ENCODE measurements at places on chromosomes 13 and 19.

DNA sequence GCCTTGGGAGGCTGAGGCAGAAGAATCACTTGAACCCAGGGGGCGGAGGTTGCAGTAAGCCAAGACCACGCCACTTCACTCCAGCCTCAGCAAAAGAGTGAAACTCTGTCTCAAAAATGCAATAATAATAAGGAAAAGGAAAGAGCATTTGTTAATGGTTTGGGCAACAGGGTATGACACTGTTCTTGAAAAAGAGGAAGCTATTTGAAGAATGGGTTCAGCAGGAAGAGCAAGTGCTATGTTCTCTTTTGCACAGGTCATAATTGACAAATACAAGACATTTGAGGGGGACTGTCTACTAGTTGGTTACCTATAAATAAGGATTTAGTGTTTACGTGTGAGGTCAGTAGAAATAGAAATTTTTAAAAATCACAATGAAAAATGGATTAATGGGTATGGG, 218.3 kb downstream of the DCT start:
- no peak for DNase-seq

- DNase-seq, result no peak
Observed at GRCh38 chr19:12145348-12145747, 5.2 kb upstream of the ZNF20 start.

- DNase-seq, result no peak
Observed at GRCh38 chr19:20321139-20321763, 154.2 kb downstream of the ZNF486 start.

DNA sequence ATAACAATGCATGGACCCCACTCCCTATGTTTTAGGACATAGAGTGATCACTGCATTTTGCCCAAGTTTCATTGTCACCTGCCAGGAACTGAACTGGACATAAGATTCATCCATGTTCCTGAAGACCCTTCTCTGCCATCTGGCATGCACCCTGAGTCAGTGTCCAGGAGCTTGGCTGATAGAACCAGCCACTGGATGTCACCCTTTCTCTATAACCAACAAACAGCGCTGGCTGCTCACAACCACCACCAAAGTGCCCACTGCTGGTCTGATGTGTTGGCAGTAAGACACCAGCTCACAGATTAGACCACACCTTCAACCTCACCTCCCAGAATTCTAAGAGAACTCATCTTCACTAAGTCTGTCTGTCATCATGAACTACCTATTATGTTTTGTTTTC, 333.4 kb downstream of the ITGBL1 start:
- peak; percentile 69 for DNase-seq

GRCh38 chr13:99075268-99076191, 97.7 kb upstream of the DOCK9 start:
- DNase-seq, result no peak

DNA sequence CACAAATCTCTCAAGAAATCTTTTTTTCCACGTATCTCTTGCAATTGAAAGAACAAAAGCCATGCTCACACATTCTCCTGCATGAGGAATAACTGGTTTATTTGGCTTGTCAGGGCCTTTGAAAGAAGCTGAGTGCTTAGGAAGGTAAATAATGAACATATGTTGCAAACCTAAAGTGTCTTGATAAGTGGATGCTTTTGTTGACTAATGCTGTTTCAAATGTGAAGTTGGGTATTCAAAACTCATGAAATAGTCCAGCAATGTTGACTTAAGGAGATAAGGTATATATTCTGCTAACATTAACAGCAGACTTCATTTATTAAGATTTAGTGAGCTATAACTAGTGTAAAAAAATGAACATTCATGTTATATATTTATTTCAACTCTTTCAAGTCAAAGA, 1792.7 kb upstream of the MIR17HG start:
- DNase-seq, result no peak

GRCh38 chr13:53513226-53513625, 484.6 kb downstream of the OLFM4 start:
- no peak for DNase-seq

- DNase-seq, result no peak
Observed at GRCh38 chr19:35486268-35486708, 4.0 kb downstream of the KRTDAP start.

DNA sequence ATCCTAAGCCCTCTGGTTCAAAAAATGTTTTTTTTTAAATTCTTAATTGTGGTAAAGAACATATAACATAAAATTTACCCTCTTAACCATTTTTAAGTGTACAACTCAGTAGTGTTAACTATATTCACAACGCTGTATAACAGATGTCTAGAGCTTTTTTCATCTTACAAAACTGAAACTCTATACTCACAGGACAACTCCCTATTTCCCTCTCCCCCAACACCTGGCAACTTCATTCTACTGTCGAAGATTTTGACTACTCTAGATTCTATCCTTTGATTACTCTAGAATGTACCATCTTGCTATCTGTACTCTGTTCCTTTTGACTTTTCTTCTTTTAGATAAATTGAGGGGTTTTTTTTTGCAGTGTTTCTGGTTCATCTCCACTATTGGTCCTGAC, 200.4 kb downstream of the KLF12 start:
- no peak for DNase-seq

- DNase-seq, result no peak
Observed at GRCh38 chr19:55439052-55439451, 4.0 kb downstream of the SHISA7 start.

DNA sequence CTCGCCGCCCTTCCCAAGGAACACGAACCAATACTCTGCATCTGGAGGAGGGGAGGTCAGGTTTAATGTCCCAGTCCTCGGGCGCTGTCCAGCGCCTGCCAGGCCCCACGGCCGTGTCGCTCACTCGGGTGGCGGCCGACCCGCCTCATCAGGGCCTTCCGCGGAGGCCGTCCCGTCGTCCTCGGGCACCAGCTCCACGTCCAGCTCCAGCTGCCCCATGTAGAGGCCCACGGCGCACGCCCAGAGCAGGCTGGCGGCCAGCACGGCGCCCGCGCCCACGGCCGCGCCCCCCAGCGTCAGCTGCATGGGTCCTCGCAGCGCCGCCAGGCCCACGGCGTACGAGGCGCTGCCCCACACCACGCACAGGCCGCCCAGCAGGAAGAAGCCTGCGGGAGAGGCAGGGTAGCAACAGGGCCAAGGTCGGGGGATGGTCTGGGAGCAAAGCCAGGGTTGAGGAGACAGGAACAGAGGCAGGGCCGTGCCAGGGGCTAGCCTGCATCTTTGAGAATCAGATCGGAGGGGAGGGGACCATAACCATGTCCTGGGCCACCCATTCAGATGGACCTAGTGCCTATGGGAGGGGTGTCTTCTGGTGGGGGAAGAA, 2.5 kb downstream of the TMEM160 start:
- DNase-seq, result no peak

- no peak for DNase-seq
Observed at GRCh38 chr19:3836887-3837286, 32.0 kb downstream of the ZFR2 start.

DNA sequence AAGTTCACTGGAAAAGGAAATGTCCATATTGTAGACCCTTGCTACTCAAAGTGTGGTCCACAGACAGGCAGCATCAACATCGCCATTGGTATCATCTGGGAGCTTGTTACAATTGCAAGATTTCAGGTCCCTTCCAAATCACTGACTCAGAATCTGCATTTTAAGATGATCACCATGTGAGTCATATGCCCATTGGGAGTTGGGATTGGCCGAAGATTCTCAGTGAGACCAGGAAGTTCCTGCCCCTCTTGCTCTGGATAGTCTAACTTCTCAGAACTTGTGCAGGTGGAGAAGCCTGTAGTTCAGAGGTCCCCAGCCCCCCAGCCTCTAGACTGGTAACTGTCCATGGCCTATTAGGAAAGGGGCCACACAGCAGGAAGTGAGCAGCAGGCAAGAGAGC, 48.9 kb upstream of the URAD start:
- DNase-seq, result no peak

DNA sequence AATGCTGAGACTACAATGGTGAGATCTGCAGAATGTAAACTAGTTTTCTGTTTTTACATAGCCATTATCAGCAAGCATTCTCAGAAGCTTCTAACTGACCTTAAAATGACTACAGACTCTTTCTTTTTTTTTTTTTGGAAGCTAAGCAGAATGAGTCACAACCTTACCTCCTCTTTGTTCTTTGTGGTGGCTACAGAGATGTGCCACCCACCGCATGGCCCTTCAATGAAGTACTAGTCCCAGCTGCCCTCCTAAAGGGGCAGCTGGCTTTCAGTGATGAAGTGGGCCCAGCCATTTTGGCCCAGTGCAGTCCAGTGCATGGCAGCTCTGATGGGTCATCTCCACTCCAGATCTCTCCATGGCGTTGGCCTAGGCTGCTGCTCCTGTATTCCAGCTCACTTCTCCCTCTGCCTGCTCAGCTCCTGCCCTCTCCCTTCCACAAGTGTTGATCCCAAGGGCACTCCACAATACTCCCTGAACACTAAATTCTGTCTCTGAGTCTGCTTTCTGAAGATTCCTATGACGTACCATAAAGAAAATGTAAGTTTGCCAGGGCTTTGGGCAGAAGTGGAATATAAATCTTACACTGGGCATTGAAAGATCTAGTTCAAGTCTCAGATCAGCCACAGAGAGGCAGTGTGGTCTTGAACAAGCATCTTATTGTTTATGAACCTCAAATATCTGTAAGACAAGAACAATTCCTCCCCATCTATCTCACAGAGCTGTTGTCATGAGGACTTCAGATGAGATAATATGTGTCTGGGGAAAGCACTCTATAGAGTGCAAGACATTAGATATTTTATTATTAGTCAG, 85.6 kb downstream of the RXFP2 start:
- peak; percentile 69 for DNase-seq

DNA sequence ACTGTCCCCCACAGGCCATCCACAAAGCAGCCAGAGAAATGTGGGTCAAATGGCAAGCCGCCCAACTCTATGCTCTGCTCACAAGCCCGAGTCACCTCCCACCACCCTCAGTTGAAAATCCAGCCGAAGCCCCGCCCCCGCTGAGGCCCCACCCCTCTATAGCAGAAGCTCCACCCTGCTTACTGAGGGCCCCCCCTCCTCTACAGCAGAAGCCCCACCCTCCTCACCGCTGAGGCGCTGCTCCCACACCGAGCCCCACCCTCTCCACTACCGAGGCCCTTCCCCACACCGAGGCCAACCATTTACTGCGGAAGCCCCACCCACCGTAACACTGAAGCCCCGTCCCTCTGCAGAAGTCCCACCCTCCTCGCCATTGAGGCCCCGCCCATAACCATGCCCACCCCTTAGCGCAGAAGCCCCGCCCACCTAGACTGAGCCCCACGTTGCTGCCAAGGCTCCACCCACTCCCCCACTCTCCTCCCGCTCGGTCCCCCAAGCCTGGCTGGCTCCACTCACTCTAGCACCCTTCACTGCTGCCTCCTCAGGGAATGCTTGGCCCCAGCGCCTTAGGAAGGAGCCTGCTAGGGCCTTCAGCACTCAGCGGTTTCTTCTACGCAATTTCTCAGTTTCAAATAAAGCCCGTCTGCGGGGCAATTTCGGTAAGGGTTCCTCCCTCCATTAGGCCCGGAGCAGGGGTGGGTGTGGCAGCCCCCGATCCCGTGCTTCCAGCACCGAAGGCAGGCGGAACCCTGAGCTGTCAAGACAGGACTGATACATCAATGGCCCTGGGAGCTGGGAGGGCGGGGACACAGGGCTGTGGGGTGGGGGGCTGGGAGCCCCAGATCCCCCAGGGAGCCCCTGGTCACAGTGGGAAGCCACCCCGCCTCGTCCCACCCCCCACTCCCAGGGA, 9.0 kb upstream of the MYDGF start:
- DNase-seq, result no peak

- DNase-seq, result no peak
Observed at GRCh38 chr13:71488201-71488600, 378.8 kb downstream of the DACH1 start.

GRCh38 chr13:63514886-63515285, 2099.2 kb upstream of the PCDH20 start:
- DNase-seq, result no peak

- DNase-seq, result peak; percentile 8
Observed at GRCh38 chr19:55809381-55810058, 22.3 kb downstream of the NLRP11 start.

DNA sequence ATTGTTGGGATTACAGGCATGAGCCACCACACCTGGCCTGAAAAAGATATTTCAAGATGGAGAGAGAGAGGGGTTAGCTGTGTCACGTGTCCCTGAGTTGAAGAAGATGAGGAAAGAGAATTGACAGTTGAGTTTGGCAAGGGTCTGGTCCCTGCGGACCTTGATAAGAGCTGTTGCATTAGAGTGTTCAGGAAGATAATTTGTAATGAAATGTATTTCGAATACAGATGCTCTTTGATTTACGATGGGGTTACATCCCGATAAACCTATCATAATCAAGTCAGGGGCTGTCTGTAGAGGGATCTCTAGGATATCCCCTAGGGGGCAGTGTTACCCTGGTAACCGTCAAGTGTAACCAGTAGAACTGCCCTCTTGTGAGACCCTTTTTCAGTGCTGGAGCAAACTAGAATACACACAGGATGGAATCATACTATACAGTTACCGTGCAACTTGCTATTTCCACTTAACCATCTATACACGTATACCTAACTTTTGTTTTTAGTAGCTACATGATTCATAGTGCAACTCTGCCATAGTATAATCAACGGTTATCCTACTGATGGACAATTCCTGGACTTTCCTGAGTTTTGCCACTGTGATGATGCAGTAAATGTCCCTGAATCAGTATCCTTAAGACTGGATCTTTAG, 1.5 kb upstream of the ELOF1 start:
- peak; percentile 82 for DNase-seq

DNA sequence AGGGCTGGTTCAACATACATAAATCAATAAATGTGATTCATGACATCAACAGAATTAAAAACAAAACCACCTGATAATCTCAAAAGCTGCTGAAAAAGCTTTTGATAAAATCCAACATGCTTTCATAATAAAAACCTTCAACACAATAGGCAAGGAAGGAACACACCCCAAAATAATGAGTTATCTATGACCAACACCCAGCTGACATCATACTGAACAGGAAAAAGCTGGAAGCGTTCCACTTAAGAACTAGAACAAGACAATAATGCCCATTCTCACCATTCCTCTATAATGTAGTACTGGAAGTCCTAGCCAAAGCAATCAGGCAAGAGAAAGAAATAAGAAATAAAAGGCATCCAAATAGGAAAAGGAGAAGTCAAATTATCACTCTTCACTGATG, 116.2 kb upstream of the FREM2 start:
- DNase-seq, result no peak

GRCh38 chr13:32370805-32371204, 55.5 kb downstream of the BRCA2 start:
- DNase-seq, result peak; percentile 9

DNA sequence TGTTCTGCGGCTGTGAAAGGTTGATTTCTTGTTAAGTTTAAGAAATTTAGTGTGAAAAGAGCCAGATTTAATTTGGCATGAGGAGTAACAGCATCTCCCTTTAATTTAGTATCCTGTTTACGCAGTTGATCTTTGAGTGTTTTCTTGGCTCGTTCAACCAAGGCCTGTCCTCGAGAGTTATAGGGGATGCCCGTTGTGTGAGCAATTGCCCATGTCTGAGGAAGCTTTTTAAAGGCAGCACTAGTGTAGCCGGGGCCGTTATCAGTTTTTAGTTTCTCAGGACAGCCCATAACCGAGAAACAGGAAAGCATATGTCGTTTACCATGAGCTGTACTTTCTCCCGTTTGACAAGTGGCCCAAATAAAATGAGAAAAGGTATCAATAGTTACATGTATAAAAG, 47.5 kb upstream of the ZNF43 start:
- DNase-seq, result no peak

GRCh38 chr13:26943748-26944147, 183.2 kb upstream of the GPR12 start:
- no peak for DNase-seq

All from adipocyte (in vitro differentiated cells).